T1000 (cell line): ENCODE measurements at places on chromosomes 5 and 9.
A peak's percentile ranks its signal among the peaks of the same experiment; 100 is the strongest.

DNA sequence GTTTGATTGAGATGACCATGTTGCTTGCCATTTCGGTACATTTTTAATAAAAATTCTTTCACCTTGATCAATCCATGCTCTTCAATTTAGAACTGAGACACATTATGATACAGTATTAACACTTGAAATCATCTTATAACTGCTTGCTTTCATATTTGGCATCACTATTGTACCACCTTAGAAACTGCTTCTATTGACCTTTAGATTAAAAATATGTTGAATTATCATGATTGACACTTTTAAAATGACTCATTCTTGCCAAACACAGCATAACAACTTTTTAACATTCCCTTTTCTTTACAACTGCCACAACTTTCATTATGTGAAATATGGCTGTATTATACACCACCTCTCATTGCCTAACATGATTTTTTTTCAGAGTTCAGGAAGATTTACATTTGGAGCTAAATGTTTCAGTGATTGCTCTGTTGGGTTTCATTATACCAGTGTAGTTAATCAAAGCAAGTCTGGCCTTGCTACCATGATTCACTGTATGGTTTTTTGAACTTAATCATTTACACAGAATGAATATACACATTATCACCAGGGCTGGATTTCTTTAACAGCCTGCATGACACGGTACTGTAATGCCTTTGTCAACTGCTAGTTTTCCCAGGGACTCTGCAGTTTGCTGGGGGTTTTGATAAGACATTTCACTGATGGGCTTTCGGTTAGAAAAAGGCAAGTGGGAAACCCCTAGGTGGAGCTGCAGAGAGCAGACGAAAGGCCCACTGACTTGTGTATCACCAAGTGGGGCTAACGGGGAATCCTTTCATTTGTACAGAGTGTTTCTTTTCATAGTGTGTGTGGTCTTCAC is 93.6 kb upstream of the TLE4 start:
- no peak for DNase-seq

- peak; percentile 3 for DNase-seq
Measured at GRCh38 chr9:35954942-35955546, 2.9 kb downstream of the OR2S2 start.

GRCh38 chr9:27460226-27461023 is 63.7 kb upstream of the IFNK start:
- no peak for DNase-seq

- DNase-seq, result no peak
Measured at GRCh38 chr5:110290542-110290941, 435.9 kb downstream of the TMEM232 start.

- DNase-seq, result no peak
Measured at GRCh38 chr5:31581498-31582099, 49.5 kb downstream of the C5orf22 start.

DNA sequence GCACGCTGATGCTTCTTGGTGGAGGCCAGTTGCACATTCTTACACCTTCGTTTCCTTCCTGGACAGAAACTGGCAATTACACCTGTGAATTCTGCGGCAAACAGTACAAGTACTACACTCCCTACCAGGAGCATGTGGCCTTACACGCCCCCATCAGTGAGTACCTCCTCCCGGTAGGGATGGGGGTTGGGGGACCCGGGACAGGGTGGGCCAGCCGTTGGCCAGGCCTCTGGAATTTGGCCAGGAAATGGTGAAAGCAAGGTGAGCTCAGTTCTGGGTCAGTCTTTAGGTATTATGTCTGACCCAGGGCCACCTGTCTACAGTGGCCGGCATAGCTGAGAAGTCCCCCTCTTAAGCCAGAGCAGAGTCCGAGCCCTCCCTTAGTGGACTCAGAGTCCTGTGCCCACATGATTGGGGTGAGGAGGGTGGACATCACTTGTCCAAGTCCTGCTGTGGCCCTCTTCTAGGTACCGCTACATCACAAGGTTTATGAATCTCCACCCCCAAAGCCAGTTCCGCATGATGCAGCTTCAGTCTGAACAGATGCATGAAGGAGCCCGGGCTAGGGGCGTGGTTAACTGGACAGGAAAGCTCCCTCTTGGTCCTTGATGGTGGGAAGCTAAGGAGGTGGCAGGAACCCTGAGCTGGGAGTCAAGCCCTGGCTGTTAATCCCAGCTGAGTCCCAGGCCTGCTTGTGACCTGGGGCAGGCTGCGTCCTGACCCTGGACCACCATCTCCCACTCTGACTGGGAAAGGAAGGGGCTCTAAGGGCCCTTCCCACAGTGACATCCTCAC is 61.3 kb downstream of the AMBP start:
- DNase-seq, result no peak

DNA sequence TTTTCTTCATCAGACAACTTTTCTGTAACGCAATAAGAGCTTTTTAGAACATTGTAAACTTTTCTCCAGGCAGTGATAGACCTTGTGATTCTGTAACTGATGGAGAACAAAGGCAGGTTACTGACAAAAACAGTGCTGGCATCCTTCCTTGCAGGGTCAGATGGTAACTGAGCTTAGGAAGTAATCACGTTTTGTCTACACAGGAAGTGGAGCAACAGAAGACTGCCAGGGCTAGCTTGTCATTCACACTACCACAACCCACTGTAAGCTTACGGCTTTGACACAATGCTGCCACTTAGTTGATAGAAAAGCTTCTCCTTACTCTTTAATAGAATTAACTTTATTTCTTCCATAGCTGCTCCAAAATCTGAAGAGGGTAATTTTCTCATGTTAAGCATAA is 46.8 kb downstream of the FBN2 start:
- no peak for DNase-seq
